ENCODE measurements at places on chromosomes 1 and 21.

- DNase-seq = no peak
Observed at GRCh38 chr1:91727763-91728162, 158.2 kb downstream of the TGFBR3 start.

DNA sequence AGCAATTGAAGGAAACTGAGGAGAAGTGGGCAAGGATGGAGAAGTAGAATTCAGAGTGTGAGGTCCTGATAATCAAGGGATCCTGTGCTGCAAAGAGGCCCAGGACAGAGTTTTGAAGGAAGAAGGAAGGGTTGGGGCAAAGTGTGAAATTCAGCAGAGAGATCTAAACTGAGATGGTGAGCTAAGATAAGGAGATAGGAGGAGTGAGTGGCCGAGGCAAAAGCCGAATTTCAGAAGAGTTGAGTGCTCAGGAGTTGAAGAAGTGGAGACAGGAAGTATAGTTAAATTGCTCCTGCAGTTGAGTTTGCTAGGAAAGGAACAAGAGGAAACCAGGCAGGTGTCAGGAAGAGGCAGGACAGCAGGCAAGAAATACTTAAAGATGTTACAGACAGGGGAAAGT lies 16.4 kb upstream of the MAPKAPK2 start:
- no peak for DNase-seq

DNA sequence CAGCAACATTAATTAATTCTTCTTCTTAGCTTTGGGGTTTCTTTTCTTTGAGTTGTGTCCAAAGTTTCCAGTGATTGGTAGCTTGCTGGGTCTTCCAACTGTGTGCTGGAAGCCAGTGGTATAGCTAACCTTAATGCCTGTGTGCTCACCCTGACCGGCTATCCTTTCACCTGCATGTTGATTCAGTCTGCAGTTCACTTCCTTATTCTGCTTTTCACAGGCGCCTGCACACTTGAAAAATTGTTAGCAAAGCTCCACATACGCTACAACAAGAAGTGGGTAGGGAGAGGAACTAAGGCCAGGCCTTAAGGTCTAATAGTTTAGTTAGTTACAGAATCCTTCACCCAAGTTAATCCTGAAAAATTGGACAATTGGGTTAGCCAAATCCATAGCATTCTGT lies 35.7 kb downstream of the NCF2 start:
- no peak for DNase-seq

DNA sequence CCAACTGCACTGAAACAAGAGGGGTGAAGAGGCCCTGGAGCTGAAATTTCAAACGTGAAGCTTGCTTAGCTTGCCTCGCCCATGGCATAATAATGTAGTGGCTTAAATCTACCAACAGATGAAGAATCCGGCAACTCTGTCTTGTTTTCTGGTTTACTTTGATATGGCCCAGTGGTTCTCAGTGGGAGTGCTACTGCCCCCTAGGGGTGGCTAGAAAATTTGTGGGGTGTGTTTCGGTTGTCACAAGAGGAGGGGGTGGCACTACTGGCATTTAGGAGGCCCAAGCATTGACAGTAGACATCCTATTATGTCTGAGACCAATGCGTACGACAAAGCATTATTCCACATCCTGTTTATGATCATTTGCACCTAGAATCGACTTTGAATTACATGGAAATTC lies 51.9 kb upstream of the C8B start:
- no peak for DNase-seq

- DNase-seq = no peak
Observed at GRCh38 chr1:79614762-79615161, 608.2 kb upstream of the ADGRL4 start.

DNA sequence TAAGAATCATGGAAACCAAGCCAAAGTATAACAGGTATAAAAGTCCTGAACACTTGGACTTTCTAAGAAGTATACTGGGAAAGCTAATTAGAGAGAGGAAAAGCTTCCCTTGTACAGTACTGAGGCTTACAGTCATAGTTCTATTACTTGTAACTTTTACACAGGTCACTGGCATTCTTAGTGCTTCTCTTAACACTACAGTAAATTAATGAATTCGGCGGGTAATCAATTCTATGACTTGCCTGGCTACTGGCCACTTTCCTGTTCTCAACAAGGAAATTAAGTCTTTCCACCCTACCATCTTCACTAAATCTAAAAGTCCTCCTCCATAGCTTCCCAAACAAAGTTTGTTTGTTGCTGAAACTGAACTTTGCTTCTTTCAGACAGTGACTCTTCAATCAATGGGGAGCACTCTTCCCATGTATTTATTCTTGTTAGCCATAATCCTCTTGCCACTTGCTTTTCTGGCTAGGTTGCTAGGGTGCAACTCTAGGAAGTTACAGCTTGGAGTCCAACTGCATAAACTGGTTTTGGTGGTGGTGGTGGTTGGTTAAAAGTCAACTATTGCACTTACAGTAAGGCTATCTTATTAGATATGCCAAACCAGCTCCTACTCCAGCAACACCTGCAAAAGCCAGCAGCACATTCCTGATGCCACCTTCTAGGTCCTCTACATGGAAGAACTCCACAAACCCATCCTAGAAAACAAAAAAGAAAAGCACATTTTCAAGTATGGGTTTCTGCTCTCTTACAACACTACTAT lies 2.4 kb downstream of the MCL1 start:
- no peak for DNase-seq

DNA sequence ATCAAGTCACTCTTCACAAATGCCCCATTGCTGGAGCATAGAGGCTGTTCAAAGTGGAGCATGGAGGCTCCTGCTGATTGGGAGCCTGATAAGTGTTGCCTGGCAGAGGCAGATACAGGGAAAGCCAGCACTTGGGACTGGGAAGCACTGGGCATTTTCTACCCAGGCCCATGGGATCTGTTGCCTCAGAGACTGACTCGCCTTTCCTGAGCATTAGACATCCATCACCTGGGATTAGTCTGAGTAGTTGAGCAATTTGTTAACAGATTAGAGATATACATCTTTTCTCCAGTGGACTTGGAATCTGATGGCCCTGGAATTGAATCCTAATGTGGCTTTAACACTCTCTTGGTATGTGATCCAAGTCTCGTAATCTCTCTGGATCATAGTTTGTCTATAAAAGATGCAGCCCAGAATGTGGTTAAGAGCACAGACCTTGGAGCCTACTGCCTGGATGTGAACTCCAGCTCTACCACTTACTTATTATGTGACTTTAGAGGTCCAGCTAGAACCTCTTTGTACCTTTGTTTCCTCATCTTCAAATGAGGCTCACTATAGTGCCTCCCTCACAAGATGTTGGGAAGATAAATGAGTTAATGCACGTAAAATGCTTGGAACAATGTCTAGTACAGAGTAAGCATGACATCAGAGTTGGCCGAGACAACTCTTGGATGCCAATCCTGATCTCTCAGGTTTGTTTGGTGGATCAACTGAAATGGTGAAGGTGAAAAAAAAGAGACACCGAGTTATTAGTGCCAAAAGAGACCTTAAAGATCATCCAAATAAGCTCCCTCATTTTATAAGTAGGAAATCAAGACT lies 38.3 kb upstream of the NRDC start:
- DNase-seq = no peak

DNA sequence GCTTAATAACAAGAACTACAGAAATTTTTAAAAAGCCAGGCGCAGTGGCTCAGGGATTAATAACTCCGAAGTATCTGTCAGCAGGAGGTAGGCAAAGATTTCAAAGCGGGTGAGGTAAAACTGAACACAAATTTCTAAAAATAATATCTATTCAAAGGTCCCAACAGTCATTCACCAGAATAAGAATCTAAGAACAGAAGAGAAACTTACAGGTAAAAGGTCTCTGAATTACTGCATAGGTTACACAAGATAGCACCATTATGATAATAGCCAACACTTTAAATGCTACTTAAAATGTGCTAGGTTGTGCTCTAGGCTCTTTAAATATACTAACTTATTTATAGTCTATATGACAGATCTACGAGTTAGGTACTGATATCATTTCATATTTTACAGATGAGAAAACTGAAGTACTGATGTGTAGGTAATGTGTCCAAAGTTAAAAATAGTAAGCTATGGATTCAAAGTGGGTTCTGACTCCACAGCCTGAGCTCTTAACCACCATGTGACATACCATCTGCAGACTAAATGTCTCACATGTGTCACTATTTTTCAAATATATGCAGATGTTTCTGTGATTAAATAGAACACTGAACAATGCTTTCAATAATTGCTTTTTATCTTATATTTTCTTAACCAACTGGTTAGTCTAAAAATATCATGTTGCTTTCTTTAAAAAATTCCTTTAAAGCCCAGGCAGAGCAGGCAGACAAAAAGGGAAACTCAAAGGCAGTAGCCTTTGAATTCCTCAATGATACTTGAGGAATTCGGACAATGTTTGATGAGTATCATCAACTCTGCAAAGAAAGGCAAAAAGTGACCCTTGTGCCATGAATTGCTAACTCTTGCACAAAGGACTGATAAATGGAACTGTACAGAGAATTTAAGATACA lies 80.5 kb upstream of the TTC39A start:
- no peak for DNase-seq

DNA sequence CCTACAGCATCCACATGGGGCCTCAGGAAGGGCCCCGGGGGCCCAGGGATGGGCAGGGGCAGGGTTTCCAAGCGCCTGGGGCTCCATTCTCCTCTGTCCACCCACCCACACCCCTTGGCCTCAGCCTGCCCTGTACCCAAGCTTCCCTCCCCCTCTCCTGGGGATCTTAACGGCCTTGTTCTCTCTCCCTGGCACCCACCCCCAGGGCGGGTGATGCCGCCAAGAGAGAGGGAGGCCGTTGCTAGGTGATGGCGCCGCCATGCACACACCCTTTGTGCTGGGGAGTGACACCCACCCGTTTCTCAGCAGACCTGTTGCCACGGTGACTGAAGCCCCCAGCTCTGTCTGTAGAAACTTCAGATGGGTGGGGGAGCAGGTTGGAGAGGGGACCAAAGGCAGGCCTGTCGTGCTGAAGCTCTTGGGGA lies 7.6 kb downstream of the GPR37L1 start:
- no peak for DNase-seq

DNA sequence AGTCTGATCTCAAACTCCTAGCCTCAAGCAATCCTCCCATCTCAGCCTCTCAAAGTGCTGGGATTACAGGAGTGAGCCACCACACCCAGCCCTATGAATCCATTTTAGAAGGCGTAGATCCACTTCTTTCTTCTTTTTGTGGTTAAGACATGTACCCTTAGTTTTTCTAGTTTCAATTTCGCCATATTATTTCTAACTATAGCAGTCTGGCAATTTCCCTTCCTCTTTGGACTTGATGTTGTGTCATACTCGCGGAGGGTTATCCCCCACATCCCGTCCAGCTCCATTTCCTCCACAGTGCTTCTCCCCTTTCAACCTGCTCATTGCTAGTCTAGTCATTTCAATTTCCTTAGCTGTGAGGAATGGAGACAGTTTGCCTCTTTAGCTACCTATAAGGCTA lies 5.2 kb upstream of the LRRC8D start:
- no peak for DNase-seq

GRCh38 chr1:54867717-54868057 lies 19.3 kb downstream of the DHCR24 start:
- no peak for DNase-seq

GRCh38 chr1:87615491-87615890 lies 286.8 kb downstream of the LMO4 start:
- peak; percentile 20 for DNase-seq

DNA sequence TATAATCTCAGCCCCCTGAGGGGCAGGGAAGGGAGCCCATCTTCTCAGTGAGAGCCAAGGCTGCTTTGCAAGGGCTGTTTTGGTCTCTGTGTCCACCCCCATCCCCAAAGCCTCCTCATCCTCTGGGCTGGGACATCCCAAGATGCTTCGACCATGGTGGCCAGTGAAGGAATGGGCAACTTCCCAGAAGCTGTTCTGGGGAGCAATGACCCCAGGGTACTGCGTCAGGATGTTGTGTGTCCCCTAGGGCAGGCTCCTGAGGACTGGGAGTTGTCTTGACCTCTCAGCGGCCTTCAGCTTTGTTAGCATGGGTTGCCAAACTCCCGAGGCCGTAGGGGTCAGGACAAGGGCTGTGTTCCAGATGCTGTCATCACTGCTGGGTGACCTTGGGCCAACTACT lies 238.4 kb upstream of the POU3F1 start:
- DNase-seq = no peak

DNA sequence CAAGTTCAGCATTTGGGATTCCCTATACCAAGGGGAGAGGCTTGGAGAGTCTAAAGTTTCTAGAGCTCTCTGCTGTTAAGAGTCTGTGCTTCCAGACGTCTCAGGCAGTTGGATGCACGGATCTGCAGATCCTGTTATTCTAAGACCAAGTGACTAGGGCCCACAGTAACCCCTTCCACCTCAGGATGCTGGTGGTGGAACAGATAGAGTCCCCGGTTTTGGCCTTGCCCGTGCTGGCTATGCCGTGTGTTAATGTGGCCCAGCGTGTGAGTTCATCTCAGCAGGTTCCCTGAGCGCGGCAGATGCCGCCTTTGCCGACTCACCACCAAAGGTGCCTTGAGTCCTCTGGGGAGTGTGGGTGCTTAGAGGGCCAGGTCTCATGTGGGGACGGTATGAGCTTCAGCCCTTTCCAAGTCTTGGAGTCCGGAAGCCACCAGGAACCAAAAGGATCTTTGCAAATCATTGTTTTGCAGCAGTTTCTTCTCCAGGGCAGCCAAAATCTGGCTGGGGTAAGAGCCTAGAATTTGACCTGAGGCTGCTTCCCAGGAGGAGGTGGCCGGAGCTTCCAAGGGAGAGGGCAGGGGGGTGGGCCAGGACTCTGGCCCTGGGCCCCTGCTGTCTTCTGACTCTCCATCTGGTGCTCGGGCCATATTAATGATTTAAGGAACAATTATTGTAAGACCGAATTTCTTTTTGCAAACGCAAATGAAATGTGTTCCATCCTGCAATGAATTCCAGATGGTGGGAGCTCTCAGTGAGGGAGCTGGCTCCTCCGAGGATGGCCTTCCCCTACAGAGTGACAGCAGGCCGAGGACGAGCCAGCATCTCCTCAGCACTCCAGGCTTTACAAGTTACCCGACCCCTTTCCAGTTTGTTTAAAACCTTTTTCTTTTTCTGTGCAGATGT lies 205.7 kb downstream of the FOXD2 start:
- DNase-seq = peak; percentile 63

DNA sequence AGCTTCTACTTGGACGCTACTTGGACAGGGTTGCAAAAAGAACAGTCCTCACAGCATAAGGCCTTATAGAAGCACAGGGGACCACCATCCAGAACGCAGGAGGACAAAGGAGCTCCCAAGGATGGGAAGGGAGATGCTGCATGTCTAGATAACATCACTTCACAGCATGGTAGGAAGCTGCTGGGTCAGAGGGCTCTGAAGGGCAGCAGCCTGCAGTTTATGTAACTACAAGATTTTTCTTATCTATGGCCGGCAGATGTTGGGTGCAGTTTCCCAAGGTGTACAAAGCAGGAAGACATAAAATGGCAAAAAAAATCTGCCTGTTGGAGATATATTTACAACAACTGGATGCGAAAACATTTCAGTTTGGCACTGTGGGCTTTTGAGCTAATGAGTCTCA lies 45.3 kb upstream of the SLC5A9 start:
- no peak for DNase-seq
